ENCODE measurements at places on chromosomes 13 and 19.

- DNase-seq = no peak
Observed at GRCh38 chr13:33250609-33251008, 34.9 kb downstream of the STARD13 start.

GRCh38 chr19:12774588-12775555 is at the start of gene HOOK2:
Gene HOOK2, minus strand, starts transcription at chr19:12775552. Its CDS starts 103 bp downstream, at chr19:12775449.
- no peak for DNase-seq

DNA sequence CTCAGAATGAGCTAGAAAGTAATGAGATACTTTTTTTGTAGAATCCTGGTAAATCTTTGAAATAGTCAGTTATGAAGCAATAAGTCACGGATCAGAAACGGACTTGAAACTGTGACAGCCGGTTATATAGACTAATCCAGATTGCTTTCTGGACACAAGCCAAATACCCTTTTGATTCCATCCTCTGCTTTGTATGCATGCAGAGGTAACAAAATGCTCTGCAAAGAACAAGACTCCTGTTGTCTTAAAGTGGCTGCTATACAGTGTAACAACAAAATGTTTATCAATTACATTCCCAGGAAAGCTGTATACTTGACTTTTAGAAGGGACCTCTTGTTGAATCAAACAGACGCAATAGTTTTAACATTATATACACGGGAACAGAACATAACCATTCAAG is 66.5 kb upstream of the STARD13 start:
- DNase-seq = no peak

DNA sequence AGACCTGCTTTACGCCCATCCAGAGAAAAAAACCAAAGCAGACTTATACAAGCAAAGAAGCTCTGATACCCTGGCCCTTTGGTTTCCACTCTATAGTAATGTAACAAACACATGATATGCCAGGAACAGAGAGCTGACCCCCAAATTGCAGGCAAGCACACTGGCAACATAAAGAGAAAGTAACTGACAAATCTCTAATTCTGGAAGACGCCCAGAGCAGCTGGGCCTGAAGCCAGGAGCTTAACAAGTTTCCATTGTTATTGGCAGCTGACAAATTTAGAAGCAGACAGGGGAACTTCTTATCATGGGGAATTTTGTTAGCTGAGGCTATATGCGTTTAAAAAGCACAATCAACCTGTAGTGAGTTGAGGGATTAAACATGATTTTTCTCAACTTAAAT is 158.0 kb downstream of the DLEU7 start:
- no peak for DNase-seq

DNA sequence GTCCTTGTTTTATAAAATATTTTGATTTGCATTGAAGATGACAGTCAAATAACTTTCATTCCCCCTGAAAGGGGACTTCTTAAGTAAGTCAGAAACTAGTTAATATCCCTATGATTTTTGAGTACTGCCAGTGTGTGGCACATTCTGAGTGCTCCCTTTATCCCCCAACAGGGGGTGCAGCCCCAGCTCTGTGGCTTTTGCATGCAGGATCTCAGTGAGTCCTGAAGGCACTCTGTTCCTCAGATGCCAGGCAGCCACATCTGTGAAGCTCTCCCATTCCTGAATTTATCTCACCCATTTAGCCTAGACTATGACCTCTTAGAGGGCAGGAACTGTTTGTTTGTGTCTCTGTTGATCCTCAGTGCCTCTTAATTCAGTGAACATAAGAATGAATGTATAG is 123.1 kb downstream of the CDK8 start:
- DNase-seq = no peak

DNA sequence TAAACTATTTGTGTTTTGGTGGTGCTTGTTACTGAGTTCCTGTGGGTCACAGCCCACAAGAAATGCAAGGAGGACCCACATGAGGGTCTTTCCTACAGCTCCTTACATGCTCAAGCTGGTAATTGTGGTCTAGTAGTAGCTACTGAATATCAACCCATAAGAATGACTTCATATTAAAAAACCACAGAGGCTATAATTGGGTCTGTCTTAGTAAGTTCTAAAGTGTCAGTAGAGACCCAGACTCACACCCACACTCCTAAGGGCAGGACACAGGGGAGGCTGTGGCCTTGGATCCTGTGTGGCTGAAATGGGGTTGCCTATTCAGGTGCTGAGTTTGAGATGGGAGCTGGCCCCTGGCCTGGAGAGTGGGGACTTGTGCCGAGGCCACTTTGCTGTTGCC is 19.6 kb downstream of the TFDP1 start:
- no peak for DNase-seq

- DNase-seq = no peak
Observed at GRCh38 chr13:114152831-114153371, 20.5 kb upstream of the RASA3 start.

DNA sequence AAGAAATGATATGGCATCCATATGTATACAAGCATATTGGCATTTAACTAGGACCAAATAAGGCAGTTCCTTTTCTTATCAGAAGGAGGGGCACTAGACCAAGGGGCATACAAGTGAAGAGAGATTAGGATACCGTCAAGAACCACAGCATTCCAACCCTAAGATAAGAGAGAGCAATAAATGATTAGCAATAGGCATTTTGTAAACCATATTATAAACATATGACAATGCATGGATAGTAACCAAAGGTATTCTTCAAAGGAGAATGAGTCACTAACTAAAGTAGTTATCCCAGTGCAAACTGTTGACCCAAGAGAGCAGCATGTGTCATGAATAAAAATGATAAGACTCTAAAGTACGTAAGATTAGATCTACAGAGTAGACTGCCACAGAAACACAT is 500.9 kb upstream of the HTR2A start:
- DNase-seq = no peak

DNA sequence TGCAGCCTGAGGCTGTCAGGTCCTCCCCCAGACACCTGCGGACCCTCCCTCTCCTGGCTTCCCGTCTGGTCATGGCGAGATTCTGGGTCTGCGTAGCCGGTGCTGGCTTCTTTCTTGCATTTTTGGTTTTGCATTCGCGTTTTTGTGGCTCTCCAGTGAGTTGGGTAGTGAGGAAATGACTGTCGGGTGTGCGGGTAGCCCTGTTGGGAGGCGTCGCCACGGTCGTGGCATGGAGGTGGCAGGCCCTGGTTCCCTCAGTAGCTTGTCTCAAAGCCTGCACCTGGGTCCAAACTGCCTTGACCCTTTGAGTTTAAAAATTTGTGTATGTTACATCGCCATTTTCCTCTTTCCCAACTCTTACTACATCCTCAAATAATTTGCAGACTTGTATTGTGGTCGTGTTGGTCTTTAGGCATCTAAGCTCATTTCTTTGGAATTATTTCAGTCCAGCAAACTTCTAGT is 344 bp downstream of the NHLRC3 start:
- no peak for DNase-seq

DNA sequence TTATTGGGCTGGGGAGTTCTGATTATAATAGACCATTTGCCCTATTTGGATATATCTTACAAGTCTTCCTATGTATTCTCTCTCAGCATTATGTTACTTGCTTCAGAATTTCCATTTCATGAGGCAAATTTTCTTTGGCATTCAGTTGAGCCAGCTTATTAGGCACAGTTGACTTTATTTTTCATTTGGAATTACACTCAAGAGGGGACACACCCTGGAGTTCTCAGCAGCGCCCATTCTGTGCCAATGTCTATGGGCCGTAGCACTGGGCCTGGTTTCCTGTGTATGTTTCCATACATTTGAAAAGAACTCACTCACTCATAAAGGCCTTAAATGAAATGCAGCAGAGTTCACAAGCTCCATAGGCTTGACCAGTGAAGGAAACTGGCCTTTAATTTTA is 138.5 kb downstream of the KLF12 start:
- no peak for DNase-seq

- DNase-seq = no peak
Observed at GRCh38 chr19:612941-613340, 20.4 kb downstream of the POLRMT start.

GRCh38 chr13:32212421-32212820 is 102.7 kb downstream of the ZAR1L start:
- DNase-seq = peak; percentile 30

DNA sequence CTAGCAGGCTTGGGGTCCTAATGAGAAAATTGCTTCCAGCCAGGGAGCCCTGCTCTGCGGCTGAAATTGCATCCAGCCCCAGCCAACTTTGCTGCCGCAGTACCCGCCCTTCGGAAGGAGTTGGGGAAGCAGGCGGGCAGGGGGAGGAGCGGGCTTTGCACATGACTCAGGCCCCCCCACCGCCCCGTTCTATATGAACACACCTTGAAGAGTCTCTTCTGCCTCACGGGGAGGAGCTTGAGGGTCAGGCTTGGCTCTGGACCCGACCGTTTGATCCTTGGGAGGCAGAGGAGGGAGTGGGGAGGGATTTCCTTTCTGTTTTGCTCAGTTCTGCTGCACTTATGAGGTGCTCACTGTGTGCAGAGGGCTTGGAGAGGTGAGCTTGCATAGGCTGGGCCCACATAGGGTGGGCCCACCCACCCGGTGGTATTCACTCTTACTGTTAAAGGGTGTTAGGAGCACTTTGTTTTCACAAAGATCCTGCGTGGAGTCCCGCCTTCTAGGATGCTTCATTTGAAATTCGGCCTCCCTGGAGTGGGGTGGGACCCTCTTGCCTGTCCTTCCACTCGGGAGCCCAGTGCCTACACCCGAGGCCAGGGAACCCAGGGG is 46.5 kb downstream of the LYL1 start:
- DNase-seq = peak; percentile 32

DNA sequence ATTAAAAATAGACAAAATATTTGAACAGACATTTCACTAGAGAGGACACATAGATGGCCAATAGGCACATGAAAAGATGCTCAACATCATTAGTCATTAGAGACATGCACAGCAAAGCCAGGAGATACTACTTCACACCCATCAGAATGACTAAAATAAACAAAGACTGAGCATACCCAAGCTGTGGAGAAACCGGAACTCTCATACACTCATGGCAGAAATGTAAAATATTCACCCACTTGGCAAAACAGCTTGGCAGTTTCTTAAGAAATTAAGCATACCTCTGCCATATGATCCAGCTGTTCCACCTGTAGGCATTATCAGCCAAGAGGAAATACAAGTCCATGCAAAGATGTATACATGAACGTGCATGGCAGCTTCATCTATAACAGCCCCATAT is 213.4 kb downstream of the TSHZ3 start:
- no peak for DNase-seq

DNA sequence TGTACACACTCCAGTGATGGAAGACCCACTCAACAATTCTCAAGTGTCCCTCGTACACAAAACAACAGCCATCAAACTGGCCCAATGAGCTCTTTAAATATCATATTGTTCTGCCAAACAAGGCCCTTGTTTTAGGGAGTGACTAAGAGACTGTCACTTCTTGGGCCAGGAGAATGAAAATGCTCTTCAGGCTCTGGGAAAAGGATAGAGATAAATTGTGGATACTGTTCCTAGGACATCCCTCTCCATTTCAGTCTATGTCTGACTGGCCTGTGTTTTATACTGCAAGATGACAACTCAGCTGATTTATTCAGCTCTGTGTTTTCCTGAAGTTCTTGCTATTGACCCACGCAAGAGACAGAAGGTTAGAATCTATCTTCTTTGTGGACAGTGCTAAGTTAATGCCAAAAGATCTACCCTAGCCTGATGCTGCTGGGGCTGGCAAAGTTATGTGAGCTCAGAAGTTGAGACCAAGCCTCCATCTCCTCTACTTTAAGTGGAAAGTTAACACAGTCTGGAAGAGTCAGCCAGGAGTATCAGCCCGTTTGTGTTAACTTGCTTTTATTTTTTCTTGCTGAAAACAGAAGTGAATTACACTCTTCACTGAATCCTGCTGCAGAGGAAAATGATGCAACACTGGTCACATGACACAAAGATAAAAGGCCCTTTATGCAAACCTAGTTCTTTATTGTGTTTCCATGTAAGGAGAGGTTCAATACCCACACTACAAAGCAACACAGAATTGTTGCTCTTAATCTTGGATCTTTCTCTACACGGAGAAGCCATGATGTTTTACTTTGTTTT is 14.6 kb downstream of the FRY start:
- no peak for DNase-seq

- peak; percentile 42 for DNase-seq
Observed at GRCh38 chr13:112842343-112842856, 126.6 kb upstream of the MCF2L start.

DNA sequence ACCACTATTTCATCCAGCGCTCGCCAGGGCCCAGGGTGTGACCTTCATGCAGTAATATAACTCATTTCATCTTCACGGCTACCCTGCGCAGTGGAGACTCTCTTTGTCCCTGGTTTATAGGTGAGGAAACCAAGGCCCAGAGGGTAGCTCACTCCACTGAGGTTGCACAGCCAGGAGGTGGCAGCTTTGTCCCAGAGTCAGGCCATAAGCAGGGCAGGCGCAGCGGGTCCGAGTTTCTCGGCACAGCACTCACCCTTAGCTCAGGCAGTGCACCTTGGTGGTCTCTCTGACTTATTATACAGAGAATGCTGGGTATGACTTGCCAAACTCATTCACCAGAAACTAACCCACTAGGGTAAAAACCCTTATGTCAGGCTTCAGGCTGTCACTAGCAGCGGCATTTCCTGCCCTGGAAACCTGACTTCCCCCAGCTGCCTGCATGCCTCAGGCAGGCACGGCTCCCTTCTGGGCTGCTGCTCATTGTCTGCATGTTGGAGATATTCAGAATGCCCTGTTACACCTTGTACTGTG is 24.5 kb downstream of the PPP5C start:
- DNase-seq = no peak

GRCh38 chr19:45608948-45609347 is 6.9 kb upstream of the GPR4 start:
- no peak for DNase-seq

- DNase-seq = no peak
Observed at GRCh38 chr13:51614350-51614786, 30.1 kb downstream of the WDFY2 start.

DNA sequence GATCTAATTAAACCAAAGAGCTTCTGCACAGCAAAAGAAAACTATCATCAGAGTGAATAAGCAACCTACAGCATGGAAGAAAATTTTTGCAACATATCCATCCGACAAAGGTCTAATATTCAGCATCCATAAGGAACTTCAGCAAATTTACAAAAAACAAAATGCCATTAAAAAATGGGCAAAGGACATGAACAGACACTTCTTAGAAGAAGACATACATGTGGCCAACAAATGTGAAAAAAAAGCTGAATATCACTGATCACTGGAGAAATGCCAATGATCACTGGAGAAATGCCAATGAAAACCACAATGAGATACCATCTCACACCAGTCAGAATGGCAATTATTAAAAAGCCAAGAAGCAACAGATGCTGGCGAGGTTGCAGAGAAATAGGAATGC is 32.5 kb downstream of the ZNF582 start:
- DNase-seq = no peak

Measured in skeletal muscle cell (primary cell).